ENCODE measurements at places on chromosomes 11 and 22. TPM values are rescaled to one million over a fixed set of nuclear protein-coding genes. Genes with fewer than 3 reads are reported as not detected.
A peak's percentile ranks its signal among the peaks of the same experiment; 100 is the strongest.

SF1 gene
- total RNA-seq, result 164 TPM

CECR2 gene
- total RNA-seq, result 0.40 TPM

MRGPRF gene
- total RNA-seq, result 3.0 TPM

TBX10 gene
- total RNA-seq, result 7.8 TPM

ACTN3 gene
- total RNA-seq, result 0.11 TPM

ADAMTS8 gene
- 0.42 TPM for total RNA-seq

- DNase-seq, result no peak
These were observed 139.1 kb upstream of the MTMR2 start for GRCh38 chr11:96063053-96063452.

GRCh38 chr22:33440756-33441155, 382.6 kb upstream of the SYN3 start:
- no peak for DNase-seq

- DNase-seq, result no peak
These were observed 19.3 kb downstream of the PRR33 start for GRCh38 chr11:1872267-1872985.

DNA sequence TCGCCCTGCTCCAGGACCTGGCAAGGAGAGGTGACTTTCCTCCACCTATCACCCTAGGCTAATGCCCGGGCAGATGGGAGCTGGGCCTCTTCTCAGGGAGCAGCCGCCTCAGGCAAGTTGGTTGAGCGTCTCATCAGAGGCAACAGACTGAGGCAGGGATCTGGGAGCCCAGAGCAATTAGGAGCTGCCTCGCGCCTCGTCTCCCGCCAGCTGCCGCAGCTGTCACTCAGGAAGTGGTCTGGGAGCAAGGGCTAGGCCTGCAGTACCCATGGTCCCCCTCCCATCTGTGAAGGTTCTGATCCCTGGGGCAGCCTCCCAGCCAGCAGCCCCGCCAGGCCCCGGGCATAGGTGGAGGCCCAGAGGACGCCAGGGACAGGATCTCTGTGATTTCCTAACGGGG, 4.6 kb upstream of the CABP7 start:
- no peak for DNase-seq

DNA sequence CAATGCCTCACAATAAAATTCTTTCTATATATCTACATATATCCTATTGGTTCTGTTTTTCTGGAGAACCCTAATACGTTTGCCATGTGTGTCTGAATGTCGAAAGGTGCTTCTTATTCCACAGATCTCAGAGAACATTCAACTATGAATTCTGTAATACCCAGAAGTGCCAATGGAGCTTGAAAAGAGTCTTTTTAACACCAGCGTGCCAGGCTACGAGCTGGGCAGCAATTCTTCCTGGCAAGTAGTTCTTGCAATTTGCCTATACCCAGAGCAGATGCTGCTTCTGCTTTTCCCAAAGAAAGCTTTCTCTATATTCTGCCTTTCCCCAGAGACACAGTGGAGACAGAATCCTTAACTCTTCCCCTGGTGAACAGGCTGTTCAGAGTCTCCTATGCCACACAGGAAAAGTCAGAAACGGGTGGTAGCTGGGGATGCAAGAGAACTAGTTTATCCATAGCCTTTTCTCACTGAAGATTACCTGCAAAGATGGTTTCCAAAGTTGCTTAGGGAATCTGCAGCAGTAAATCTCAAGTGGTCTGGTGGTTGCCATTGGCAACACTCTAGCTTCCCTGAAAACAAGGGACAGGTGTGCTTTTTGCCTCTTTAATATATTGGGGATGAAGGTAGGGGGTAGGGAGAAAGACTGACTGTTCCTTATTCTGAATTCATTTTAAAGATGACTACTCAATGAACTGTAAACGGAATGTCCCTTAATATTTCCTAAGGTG, 16.8 kb upstream of the PAFAH1B2 start:
- DNase-seq, result no peak

DNA sequence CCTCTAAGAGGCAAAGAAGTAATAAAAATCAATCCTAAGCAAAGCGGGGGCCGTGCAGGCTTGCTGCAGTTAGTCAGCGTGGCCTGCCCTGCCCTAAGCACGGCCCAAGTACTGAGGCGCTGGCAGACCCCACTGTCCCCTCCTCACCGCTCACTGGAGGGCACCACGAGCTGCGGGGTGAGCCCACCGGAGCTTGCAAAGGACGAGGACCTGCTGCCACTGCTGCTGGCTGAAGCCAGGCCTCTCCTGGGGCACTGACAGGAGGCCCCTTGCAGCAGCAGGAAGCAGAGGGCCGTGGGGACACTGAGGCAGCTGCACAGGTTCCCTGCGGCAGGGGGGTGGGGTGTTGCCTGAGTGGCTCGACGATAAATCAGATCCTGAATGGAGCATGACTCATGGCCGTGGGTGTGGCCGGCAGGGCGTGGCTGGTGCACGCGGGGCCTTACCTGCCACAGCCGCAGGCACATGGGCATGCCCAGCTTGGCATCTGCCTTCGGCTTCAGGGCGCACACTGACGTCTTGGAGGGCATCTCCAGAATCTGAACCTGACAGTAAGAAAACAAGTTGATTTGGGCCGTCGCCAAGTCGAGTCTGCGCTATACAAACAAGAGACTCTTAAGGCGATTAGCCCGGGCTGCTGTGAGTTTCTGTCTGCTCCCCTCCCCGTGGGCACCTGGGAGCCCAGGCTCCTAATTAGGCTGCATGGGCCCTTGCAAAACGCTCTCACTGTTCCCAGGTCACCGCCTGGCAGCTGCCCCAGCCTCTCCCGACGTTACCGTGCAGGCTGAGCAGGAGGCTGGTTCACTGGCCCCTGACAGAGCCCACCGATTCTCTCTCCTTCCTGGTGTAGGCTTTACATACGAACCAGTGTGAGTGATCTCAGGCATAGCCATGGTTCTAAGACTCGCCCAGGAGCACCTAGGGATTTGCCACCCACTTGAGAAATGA, 45.9 kb downstream of the TBX1 start:
- peak; percentile 92 for DNase-seq

DNA sequence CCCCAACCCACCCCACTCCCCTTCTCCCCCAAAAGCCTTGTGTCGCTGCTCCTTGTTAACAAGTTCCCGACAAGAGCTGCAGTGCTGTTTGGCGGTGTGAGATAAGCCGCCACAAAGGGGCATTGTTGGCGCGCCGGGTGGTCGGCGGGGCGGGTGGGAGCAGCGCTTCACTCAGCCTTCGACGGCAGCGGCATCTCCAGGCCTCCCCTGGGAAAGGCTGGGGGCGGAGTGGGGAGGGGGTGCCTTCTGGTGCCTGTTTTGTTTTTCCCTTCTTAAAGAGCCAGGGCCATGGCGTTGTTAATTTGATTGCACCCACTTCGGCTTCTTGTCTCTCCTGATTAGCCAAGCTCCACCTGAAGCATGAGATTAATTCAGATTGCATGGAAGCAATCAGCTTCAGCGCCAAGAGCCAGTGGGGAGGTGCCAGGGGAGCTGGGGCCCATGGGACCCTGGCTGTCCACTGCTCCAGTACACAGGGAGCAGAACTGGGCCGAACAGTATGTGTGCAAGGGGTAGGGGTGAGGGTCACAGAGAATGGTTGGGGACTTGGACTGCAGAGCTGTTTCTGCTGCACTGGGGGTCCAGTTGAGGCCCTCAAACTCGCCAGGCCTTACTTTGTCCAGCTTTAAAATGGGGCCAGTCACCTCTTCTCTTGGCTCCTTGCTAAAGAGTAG, 165.1 kb downstream of the CEP164 start:
- DNase-seq, result no peak

GRCh38 chr11:130145311-130145812, 14.2 kb upstream of the ST14 start:
- peak; percentile 64 for DNase-seq

DNA sequence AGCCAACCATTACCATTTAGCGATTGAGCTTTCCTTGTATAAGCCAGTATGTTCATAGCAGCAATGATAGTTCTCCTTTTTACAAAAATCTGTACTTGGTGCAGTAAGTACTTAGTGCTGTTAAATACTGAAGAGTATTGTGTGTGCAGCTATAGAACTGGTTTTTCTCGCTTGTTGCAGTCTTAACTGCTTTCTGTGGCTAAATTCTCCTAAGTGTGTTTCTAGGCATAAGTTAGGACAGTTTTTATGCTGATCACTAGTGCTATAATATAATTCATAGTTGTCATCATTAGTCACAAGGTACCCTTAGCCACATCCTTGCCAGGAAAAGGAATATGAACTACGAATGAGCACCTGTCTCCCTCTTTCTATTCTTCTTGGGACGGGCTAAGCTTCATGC, 107.7 kb downstream of the GRAMD1B start:
- no peak for DNase-seq

DNA sequence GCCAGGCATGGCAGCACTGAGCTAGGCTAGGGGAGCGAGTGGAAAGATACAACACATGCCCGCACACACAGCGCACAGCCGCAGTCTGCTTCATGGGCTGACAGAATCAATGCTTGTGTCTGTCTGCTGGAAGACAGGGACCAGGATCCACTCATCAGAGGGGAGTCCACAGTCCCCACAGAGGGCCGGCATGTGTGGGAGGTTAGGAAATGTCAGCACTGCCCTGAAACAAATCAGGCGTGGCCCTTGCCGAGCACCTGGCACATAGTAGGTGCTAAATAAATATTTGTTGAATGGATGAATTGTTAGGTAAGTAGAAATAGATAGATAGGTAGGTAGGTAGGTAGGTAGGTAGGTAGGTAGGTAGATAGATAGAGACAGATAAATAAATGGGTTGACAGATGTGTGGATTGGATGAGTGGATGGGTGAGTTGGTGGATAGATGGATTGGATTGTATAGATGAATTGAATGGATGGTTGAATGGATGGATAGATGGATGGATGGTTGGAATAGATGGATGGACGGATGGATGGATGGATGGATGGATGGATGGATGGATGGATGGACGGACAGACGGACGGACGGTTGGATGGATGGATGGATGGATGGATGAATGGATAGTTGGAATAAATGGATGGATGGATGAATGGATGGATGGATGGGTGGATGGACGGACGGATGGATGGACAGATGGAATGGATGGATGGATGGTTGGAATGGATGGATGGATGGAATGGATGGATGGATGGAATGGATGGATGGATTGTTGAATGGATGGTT, 3.3 kb downstream of the SLC22A12 start:
- no peak for DNase-seq

DNA sequence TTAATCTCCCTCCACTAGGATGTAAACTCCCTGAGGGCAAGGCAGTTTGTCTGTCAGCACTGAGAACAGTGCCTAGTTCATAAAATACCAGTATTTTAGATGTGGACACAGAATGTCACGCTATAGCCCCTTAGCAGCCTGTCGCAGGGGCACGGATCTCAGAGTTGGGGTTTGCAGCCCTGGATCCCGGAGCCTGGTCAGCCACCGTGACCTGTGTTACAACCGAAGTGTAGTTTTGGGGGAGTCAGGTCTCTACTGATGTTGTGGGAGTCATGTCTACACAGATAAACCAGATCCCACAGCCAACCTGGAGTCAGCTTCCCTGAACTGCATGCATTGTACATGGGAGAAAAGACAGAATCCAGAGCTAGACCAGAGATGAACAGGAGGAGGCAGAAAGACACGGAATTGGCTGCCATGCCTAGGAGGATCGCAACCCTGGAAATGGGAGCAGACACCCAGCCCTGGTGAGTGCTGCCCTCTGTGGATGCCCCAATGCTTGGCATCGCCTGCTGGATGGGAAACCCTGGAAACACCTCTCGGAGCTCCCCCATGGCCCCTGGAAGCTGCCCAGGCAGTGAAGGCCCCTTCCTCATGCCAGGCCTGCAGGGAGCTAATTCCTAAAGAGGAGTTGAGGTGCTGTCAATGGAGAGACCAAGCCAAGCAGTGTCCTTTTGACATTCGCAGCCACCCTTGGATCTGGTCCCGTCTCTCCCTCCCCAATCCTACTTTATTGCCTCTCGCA, 851.3 kb downstream of the TBC1D22A start:
- DNase-seq, result no peak

GRCh38 chr11:46855167-46855566, 9.1 kb upstream of the CKAP5 start:
- no peak for DNase-seq

GRCh38 chr11:70732023-70732880, 333.9 kb downstream of the CTTN start:
- DNase-seq, result no peak

DNA sequence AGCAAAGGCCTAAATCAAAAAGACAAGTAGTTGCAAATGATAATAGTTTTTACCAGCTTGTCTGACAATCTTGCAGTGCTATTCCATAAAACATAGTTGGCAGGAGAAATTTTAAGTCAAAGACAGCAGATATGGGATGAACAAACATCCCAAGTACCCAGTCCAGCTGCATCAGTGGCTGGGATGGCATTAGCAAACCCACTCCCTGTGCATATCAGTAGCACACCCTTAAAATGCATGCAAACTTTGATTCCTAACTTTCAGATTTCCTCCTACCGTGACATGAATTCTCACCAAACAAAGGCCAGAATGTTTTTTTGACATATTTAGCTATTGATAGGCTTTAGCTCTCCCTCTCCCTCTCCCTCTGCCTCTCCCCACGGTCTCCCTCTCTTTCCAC, 27.8 kb upstream of the CCDC86 start:
- DNase-seq, result no peak

DNA sequence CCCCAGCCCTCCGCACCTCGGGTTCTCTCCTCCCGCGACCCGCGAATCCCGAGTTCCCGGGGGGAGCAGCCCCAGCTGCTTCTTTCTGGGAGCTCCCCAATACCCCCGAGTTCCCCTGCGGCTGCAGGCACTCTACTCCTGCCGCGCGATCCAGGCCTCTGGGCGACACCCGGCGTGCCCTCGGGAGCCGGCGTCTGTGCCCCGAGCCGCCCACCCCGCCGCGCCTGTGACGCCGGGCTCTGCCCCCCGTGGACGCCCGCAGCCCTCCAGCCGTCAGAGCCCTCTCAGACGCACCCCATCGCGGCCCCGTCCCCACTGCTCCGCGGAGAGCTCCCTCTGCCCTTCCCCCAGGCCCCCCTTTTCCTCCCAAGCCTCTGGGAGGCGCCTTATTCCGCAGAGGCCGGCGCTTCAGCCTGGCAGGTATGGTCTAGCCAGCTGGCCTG, 422 bp downstream of the GLB1L2 start:
- peak; percentile 52 for DNase-seq

- no peak for DNase-seq
These were observed 2.0 kb upstream of the CLDN5 start for GRCh38 chr22:19526076-19526701.

DNA sequence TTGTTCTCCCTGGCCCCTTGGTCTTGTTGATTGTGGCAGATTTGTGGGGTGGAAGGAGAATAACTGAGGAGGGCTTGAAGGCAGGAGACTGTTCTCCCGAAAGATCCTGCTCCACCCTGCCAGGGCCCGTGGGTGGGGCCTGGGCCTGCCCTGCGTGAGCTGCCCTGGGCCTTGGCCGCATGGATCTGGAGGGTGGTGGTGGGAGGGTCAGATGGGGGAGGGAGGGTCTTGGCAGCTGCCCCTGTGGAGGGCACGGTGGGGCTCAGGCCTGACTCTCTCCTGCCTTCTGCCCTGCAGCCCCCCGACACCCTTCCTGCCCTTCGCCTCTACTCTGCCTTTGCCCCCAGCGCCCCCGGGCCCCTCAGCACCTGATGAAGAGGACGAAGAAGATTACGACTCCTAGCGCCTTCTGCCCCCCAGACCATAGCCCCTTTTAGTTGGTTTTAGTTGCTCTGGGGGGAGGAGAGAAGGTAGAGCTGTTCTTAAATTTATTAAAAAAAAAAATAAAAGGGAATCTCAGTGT, 1.9 kb downstream of the DRAP1 start:
- no peak for DNase-seq

All from colonic mucosa (tissue), 4 donors.